ENCODE measurements at places on chromosomes 7 and 10.

DNA sequence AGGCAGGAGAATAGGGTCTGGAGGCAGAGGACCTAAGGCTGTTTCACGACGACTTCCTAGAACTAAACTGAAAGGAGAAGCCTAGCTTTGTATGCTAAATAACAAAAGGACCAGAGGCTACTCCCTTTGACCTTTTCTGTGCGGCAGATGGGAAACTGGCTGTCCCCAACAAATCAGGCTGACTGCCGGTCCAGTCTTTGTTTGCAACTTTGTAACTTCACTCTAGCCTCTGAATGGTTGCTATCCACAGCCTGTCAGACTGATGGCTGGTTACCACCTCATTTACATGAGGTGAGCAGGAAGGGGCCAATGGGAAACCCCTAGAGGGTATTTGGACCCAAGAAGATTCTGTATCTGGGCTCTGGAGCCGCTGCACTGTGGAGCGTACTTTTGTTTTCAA is 132.6 kb upstream of the SHH start:
- DNase-seq: no peak

- DNase-seq: no peak
Observed at GRCh38 chr10:35216303-35216905, 89.8 kb downstream of the CREM start.

- DNase-seq: no peak
Observed at GRCh38 chr7:101501351-101501750, 127.7 kb downstream of the MYL10 start.

- peak; percentile 52 for DNase-seq
Observed at GRCh38 chr7:87148332-87148955, 3.8 kb upstream of the DMTF1 start.

- no peak for DNase-seq
Observed at GRCh38 chr7:33114976-33115375, 5.8 kb upstream of the RP9 start.

GRCh38 chr10:60358282-60358681 is 31.4 kb downstream of the ANK3 start:
- DNase-seq: no peak

GRCh38 chr10:27783660-27784059 is 38.0 kb upstream of the MKX start:
- peak; percentile 21 for DNase-seq

- DNase-seq: no peak
Observed at GRCh38 chr10:3473271-3473670, 300.7 kb upstream of the PITRM1 start.

DNA sequence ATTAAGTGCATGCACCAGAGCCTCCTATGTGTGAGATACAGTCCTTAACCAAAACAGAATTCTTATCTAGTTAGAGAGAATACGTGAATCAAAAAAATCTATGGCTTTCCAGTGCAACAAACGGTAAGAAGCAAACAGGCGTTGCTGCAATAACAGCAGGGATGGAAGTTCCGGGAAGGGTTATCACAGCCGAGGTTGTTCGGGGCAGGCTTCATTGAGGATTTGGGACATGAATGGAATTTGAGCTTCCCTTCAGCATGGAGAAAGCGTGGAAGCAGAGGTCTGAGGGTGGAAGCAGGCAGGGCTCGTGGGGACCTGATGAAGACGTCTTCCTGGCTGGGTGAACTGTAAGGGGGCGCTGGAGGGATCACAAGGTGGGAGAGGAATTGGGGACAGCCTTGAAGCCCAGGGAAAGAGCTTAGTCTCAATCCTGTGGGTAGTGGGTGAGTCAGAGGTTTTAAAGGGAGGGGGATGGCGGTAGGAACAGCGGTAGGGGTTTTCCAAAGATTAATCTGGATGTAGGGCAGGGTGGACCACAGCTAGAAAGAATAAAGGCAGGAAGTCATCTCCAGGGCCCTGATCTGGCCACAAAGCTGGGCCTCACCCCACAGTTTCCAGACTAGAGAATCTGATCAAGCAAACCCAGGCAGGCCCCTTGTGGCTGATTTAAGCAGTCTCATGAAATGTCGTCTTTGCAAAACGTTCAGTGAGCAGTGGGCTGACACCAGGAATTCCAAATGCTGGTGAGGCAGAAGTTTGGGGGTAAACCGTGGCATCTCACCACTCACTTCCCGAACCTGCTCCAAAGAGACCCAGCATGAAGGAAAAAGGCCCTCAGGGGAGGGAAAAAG is 65.1 kb downstream of the CALML3 start:
- no peak for DNase-seq

DNA sequence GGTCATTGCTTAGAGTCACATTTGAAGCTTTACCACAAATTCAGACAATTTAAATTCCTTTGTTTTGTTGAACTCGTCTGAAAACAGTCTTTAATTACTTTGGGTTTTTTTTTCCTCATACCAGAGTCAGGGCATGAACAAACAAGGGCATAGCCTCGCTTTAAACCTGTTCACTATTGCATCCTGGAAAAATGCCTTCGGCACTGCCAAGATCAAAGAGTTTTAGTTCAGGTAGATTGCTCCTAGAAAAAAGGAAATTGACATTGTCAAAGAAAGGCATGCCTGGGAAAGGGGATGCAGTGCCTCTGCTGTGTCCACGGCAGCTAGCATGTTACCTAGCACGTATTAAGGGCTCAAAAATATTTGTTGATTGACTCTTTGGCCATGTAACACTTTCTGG is 235.1 kb downstream of the ARHGAP21 start:
- DNase-seq: no peak

GRCh38 chr10:103888113-103888841 is 29.7 kb downstream of the STN1 start:
- peak; percentile 89 for DNase-seq

DNA sequence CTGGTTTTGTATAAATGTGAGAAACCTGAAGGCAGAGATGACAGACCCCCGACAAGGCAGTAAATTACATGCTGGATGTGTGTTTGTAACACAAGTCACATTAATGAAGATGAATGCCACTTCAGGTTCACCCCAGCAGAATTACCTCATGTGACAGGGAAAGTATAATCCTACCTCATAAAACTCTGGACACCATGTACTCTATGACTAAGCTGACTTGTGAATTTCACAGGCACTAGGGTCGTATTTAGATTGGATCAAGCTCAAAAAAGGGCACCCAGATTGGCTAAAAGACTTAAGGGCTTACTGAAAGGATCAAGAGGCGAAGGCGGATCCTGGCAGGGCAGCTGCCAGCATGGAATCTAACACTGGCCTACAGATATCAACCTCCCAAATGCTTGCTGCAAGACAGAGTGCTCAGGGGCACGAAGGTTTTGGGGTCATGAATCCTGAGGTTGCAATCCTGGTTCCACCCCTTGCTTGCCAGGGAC is 161.4 kb downstream of the PIP4K2A start:
- no peak for DNase-seq
